ENCODE measurements at places on chromosomes 11 and 22.
A peak's percentile ranks its signal among the peaks of the same experiment; 100 is the strongest.

- no peak for DNase-seq
Observed at GRCh38 chr11:66492161-66492865, 12.1 kb downstream of the DPP3 start.

GRCh38 chr11:111301842-111302118 lies 3.4 kb downstream of the POU2AF3 start:
- DNase-seq = no peak

DNA sequence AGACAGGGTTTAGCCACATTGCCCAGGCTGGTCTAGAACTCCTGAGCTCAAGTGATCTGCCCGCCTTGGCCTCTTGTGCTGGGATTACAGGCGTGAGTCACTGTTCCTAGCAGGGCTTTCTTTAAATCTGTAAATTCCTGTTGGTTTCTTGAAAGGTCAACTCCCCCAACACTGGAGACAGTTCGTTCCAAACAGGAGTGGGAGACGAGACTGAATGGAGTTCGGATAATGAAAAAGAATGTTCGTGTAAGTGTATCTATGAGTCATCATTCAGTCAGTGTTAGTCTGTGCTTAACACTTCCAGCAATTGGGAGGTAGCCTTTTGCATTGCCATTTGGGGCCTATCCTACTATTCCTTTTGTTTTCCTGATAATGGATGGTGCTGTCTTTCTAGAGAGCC lies 10.0 kb upstream of the BACE1-AS start:
- DNase-seq = no peak

DNA sequence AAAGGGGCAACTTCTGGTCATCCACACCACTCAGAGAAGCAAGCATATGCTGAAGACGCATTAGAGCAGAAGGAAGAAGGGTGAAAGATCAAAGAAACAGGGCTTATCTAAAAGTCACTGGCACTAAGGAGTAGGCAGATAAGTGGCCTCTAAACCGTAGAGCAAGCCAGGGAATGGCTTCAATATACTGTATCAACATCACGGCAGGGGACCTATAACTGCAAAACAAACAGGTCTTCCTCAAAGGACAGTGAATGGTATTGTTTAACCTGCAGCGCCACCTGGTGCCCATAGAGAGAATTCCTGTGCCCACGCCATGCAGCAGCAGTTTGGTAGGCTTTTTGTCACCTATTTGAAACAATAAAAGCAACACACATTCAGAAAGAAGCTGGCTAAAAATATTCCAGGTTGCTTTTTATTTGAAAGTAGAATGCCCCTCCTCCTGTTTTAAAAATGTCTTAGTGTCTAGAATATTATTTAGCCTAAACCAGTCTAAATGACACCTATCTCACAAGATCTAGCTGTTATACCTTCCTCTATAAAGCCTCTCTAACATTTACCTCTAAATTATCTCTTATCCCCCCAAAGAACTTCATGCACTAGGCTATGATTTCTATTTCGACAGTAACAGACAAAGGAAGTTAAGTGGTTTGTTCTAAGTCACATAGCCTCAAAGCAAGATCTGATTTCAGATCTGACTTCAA lies 21.8 kb downstream of the SNX19 start:
- peak; percentile 52 for DNase-seq

- DNase-seq = no peak
Observed at GRCh38 chr11:23976841-23977271, 520.0 kb upstream of the LUZP2 start.

DNA sequence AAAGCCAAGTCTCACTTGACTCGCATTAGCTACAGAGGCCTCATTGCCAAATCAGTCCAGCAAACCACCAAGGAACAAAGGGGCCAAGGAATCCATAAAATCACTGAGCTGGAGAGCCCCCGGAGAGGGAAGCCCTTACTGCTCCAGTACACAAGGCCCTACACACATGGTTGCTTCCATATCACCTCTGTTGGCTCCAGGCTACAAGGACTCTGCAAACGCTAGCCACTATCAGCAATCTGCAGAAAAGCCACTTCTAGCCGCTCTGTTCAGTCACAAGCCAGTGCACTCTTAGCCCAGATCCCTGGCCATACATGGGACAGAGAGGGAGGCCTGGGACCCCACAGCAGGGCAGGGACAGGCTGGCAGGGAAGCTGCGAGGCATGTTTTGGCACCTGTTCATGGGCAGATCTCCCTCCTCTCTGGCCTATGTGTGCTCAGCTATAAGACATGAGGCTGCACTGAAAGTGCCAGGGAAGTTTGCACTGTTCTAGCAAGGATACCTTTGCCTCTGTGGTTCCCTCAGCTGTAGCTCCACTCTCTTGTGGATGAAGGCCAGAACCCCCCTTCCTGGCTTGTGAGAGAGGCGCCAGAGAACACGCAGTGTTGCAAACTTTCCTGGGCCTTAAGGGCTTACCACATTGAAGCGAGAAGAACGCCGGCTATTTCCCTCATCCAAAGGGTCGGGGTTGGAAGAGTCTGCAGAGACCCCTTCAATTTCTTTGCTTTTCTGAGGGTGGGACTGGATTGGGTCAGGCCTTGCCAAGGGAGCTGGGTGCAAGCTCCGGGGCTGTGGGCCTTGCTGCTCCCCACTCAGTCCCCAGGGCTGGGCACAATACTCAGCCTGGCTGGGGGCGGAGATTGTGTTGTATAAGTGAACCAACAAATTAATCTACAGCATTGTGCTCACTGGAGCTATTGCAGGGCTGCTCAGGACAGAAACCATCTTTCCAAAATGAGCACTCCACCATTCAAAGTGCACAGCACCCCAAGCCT lies 108.7 kb upstream of the PITPNB start:
- no peak for DNase-seq

DNA sequence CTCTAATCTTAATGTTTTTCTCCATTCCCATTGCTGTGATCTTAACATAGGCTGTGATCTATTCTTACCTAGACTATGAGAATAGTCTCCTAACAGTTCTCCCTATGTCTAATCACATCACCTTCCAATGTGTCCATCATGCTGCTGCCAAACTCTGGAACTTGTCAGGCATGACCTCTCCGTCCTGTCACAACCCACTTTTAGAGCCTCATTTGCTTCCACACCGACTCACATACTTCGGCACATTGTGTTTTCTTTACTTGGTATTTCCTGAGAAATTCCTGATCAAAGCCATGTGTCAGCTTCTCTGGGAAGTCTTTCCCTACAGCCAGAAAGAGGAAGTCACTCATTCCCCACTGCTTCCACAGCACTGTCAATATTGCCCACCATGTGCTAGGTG lies 40.5 kb upstream of the BIRC3 start:
- DNase-seq = no peak

- DNase-seq = no peak
Observed at GRCh38 chr22:30843245-30843644, 125.3 kb downstream of the MORC2 start.

DNA sequence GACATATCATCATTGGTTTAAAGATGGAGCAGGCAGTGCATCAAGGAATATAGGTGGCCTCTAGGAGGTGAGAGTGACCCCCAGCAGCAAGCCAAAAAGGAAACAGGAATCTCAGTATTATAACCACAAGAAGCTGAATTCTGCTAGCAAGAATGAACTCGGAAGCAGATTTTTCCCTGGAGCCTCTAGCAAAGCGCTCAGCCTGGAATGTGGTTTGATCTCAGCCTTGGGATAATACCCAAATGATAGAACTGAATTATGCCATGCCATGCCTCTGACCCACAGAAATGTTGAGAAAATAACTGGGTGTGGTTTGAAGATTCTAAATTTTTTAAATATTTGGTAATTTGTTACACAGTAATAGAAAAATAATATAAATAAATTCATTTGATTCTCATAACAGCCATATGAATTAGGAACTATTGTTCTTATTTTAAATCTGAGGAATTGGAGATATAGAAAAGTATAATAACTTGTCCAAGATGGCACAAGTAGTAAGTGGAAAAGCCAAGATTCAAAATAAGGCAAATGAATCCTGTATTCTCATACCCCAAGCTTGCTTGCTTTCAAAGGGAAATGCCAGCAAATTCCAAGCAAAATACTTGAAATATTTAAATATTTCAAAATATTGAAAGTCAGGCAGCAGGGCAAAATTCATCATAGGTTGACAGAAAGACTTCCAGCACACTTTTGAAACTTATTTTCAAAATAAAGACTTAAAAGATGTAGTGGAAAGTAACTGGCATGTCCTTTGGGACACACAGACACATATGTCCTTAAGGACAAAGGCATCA lies 567.4 kb downstream of the KCNA4 start:
- DNase-seq = no peak

DNA sequence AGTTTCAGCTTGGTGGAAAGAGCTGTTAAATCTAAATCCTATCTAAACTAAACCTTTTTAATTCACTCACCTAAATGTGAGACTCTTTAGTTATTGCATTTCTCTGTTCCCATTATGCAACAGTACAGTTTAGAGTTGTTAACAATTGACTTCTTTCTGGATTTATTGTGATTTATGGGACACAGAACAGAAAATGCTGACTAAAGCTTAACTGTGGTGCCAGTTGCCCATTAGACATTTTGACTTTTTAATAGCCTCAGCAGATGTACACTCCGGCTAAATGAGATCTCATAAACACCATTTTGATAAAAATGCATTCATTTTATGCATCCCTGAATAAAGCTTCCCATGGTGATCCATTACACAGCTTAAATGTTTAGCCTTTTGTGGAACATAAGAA lies 356.6 kb downstream of the CASP12 start:
- DNase-seq = no peak

- DNase-seq = no peak
Observed at GRCh38 chr11:83278351-83278750, 7.8 kb downstream of the CCDC90B start.

DNA sequence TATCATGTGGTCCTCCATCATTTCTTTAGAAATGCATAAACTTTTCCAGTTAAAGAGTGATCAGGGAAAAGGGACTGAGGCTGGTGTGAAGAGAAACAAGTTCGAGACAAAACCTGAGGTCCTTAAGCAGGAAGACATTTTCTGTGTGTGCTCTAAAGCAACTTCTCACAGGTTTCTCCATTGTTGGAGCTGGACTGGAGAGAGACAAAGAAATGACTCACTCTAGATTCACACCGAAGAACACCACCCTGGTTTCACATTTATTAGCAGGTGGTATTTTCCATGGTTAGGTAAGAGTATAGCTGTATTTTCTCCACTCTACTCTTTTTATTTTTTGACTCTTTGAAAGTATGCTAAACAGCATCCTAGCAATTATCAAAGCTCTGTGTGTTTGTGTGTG lies 736.4 kb downstream of the KCNA4 start:
- no peak for DNase-seq

DNA sequence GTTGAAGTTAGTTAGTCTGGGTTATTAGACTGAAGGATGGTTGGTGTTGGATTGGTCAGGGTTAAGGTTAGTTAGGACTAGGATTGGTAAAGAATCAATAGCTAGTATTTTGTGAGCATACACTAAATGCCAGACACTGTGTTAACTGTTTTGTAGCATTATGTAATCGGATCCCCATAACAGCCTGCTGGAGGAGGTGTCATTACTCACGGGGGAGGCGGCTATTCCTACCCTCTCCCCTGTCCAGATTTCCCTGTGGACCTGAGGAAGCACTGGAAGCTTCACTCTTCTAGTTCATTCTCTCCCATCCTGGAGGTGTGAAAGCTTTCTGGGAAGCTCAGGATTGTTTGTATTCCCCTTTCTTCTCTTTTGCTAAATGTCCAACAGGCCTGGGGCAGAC lies 40.5 kb upstream of the KCNJ11 start:
- no peak for DNase-seq

- DNase-seq = no peak
Observed at GRCh38 chr11:95547976-95548375, 241.6 kb downstream of the FAM76B start.

GRCh38 chr11:62508336-62509058 lies 38.1 kb downstream of the AHNAK start:
- DNase-seq = no peak

DNA sequence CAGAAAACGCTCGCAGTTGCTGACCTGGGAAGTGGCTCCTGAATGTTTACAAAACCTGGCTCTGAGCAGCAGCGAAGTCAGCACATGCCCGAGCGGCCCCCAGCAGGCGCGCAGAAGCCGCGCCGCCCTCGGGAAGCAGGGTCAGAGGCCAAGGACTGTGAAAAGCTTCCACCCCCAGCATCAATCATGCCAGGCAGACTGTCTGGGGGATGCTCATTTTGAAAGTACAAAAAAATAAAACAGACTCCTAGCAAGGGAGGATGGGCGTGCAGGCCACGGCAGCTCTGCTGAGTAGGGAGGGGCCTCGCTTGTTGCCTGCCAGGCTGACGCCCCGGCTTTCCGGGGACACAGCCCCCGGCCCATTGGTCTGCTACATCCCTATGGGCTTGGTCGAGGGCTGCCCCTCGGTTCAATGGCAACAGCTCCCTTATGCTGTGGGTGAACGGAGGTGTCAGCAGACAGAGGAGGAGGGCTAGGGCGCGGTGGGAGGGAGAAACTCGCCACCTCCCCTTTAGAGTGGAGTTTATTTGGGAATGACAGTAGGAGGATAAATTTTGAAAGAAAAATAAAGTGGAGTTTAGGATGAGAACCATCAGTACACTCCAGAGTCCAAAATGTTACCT lies 37.7 kb upstream of the GNB1L start:
- DNase-seq = peak; percentile 57

DNA sequence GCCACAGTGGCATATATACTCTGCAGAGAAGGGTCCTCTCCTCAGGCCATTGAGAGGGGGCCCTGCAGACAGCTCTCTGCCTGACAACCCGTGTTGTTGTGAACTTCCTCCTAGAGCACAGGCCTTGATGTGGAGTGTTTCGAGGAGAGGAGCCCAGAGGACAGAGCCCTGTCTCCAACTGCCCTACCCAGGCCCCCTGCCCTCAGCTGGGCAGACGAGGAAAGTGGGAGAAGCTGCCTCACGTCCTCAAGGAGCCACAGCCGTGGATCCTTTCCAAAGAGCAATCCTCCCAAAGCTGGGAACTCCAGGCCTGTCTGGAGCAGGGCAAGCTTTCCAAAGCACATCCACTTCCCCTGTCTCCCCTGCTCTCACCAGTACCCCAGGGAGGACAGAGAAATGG lies 10.7 kb downstream of the LMO1 start:
- no peak for DNase-seq

DNA sequence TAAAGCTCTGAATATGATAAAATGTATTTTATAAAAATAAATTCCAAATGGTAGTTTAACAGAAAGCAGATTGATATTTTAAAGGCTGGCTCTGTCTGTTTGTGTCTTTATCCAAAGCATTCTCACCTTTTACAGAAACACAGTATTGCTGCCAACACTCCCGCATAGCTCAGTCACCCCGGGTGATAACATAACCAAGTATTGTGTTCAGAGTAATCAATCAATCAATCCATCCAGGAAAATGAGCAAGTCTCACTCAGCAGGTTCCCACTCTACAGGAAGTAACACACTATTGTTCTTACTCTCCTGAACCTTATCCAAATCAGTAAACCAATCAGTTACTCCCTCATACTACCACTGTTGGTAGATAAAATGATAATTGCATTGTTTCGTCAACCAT lies 203.4 kb downstream of the LRRC4C start:
- DNase-seq = no peak

All from T-helper 17 cell (primary cell).